NCI-H524 (cell line): ENCODE measurements at places on chromosomes 5 and 9.

GRCh38 chr9:96022445-96023051 is 147.1 kb downstream of the ERCC6L2 start:
- no peak for DNase-seq

- DNase-seq: no peak
Measured at GRCh38 chr9:123834218-123834888, 95.6 kb downstream of the DENND1A start.

DNA sequence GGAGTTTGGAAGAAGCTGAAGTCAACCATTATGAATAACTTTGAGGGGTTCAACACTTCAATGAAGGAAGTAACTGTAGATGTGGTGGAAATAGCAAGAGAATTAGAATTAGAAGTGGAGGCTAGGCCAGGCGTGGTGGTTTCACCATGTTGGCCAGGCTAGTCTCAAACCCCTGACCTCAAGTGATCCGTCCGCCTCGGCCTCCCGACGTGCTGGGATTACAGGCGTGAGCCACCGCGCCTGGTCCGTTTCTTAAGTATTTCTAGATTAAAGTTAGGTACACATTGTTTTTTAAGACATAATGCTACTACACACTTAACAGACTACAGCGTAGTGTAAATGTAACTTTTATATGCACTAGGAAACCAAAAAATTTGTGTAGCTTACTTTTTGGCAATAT is 14.1 kb downstream of the FNIP1 start:
- no peak for DNase-seq

DNA sequence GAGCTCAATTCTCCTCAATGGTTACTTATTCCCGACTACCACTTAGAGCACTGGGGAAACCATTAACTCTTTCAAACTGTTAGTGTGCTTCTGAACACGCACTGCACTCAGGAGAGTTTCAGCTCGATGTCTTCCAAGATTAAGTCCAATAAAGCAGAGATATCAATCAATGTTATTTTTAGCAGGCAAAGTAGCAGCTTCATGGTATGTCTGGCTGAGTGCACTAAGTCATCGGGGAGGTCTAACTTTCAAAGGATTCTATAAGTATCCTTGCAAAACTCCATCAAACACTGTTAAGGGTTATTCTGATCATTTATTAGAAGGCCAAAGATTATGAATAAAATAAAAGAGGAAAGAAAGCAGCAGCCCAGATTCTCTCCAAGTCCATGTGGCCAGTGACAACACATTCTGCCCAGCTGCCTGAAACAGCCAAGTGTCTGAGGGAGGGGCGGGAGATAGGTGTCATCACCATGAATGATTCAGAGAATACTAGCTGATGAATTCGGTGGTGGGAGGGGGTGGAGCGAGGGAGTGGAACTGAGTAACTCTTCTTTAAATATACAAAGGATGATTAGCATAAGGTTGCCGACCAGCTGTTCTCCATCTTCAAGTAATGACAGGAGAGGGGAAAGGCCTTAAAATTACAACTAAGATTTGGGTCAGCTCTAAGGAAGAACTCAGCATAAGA is 21.3 kb downstream of the NREP start:
- DNase-seq: peak; percentile 93

DNA sequence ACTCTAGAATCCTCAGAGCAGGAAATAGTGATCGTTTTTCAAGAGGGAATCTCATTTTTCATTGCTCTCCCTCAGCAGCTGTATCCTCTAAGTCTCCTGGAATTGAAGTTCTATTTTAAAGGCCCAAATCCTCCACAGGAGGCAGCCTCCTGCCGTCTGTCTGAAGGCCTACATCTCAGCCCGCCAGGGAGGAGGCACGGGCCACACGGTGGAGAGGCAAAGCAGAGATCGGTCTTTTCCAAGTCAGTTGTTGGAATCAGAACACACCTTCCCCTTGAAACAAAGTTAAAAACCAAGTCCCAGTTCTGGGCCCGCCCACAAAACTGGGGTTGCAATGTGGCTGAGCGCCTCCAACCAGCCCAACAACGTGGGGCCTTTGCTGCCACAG is 68.7 kb downstream of the RAPGEF1 start:
- DNase-seq: no peak

- no peak for DNase-seq
Measured at GRCh38 chr5:104533498-104533897, 970.9 kb upstream of the NUDT12 start.
